ENCODE measurements at places on chromosomes 4 and X.

DNA sequence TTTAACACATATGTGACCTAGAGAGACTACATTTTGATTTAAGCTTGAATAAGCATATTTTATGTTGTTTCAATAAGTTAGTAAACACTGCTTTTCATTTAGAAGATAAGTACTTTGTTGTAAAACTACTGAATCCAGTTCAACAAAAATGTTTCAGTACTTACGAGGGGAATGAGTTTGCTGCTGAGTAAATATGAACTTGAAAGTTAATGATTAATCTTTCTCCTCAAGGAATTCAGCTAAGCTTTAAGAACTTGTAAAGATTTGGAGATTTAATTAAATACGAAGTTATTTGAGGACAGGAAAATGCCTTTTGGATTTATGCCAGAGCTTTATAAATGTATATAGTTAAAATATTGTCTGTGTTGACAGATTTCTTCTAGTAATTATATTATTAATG is 933.0 kb upstream of the LCORL start:
- DNase-seq = no peak

DNA sequence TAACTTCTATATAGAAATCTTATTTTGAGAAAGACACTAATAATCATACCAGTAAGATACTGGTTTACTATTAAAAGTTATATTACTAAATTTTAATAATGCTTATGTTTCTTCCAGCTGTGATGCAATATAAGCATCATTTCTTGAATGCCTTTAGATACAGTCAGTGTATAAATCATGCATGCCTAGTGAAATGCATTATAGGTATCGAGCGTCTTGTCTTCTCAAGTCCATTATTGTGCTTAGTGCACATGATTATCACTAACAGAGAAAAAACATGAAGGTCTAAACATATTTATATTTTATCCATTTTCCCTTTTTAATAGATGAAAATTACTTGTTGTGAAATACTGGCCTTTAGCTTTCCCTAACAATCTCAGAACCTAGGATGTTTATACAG is 1021.5 kb upstream of the AGA start:
- DNase-seq = no peak

GRCh38 chr4:86967798-86968197 is 33.0 kb downstream of the AFF1 start:
- DNase-seq = no peak

GRCh38 chr4:122617597-122618593 is 3.0 kb downstream of the IL21 start:
- DNase-seq = no peak

GRCh38 chr4:7512428-7512827 is 77.7 kb upstream of the PSAPL1 start:
- no peak for DNase-seq

DNA sequence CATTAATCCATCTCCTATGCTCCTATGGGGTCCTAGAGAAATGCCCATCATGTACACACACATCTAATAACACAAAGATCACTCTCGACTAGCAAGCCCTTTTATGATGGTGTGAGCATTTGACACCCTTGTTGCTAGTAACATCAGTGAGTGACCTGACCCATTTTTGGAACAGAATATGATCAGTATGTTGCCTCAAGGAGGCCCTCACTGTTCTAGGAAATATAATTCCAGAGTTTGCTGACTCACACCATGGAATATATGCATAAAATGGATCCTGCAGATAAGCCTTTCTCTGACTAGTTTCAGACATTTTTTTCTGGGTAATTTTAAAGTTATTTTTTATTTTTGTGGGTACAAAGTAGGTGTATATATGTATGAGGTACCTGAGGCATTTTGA is 121.8 kb downstream of the AR start:
- DNase-seq = no peak

GRCh38 chr4:11741190-11741652 is 312.5 kb upstream of the HS3ST1 start:
- no peak for DNase-seq

- DNase-seq = no peak
These were observed 20.4 kb upstream of the DCTD start for GRCh38 chr4:182937268-182938204.

DNA sequence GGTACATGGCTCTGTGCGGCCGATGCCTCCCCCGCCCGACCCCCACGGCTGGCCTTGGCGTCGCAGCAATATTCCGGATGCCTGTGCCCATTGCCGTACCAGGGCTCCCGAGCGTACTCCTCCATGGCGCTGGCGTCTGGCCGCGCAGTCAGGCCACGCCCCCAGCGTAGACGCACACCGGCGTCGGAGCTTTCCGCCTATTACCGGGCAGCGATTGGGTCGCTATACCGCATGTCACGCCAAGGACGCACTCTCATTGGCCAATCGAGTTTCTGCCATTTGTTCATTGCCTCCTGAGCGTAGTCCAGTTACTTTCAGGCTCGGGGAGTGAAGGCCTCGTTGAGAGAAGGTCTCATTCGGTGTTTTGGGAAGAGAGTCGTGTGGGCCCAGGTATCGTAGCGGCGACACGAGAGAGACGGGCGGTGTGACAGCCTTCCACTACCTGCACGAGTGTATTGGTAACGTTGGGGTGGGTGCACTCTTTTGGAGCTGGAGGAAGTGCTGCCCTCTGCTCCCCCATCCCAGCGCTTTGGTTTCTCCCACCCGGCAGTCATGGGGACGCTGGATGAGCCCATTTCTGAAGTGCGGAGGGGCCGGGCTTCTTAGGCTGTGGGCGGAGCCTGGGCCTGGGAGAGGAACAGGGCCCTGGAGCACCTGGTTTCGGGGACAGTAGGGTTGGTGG is at the start of the genes PQBP1 and TIMM17B:
Gene PQBP1, plus strand, starts transcription at position 306 of the 682 bp plus-strand sequence. CDS start 580 bp downstream, outside the sequence.
Gene TIMM17B, minus strand, starts transcription at position 144 of the 682 bp plus-strand sequence. Its CDS starts 19 bp downstream, at position 125.
- peak; percentile 96 for DNase-seq

GRCh38 chr4:72016011-72016410 is 15.8 kb upstream of the NPFFR2 start:
- DNase-seq = no peak

DNA sequence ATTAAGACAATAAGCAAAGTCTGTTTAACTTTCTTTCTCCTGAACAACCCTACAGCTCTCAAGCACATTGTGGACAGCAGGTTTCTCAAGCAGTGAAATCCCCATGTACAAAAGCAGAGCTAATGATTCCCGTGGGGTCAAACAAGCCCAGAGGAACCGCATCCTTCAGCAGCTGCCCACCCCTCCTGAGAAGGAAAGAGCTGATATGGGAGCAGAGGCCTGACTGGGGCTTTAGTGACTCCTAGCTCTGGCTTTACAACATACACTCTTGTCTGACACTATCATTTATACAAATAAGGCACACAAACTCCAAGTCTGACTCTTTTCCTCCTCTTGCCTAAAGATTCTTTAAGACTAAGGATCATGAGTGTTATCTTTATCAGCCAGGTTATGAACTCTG is 32.8 kb downstream of the HDAC8 start:
- DNase-seq = no peak

DNA sequence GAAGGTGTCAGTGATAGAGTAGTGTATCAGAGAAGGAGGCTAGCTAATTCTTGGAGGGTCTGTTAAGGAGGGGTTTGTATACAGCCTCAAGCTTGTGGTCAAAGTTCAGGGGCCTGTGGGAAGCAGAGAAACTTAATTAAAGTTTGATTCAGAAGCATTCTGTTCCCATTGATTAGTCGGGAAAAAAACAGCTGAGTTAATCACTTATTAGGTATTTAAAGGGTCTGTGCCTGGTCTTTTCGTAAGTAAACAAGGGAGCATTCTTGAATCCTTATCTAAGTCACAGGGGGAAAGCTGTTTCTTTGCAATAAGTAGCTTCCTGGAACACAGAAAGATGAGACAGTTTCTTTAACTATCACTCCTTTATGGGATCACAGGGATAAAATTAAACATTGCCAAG is 492.1 kb downstream of the PCDH10 start:
- no peak for DNase-seq

DNA sequence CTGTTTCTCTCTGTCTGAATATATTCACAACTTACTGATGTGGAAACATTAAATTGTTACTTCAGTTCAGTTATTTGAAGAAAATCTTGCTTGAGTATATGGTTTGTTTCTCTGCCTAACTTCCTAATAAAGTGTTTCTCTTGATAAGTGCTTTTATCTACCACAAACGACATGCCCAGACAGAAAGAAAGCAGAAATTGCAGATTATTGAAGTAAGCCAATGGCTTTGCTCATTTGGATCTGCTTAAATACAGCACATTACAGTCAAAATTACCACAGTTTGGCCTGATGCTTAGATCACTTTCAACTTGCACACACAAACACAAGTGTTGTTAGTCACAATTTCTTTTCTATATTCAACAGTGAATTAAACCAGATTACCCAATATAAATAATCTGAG is 68.0 kb downstream of the ATOH1 start:
- DNase-seq = peak; percentile 61

- DNase-seq = no peak
These were observed 42.6 kb upstream of the HOPX start for GRCh38 chr4:56723659-56724230.

DNA sequence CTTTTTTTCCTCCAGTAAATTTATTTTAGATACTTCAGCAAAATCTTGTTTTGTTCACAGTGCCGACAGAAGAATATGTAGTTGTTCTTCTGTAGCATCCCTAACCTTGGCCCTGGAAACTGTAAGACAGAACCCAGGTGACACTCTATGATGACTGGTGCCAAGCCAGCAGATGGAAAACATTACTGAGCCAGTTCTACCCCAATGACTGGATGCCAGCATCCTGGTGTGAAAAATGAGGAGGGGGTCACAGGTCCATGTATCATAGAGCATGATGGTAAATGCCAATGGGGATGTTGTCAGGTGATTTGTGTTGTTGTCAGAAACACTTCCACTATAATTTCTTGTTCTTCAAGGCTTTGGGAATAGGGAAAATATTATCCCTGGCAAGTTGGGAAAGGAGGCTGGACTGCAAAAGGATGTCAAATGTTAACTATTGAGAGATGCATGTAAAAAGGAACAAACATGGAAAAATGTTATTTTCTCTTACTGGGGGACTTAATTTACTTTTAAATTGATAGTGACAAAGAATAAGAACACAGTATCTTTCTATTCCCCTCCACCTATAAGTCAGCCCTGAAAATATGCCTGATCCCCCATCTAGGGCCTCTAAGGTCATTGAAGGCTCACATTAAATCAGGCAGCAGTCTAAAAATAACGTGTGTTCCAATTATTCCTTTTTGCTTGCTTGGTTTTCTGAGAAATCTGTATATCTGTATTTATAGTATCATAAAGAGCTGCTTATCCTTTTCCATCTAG is 159.8 kb downstream of the RASL11B start:
- DNase-seq = no peak

DNA sequence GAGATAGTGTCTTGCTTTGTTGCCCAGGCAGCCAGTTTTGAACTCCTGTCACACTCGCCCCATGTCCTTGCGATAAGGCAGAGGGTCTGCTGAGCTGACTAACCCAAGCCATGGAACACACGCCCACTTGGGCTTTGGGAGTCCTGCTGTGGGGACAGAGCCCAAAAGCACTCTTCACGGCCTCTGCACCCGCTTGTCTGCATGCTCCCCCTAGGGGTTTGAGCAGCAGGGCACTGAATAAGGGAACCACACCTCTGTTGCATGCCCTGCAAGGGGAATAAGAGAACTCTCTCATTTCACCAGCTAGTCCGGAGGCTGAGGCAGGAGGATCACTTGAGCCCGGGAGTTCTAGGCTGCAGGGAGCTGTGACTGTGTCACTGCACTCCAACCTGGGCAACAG is 166.0 kb downstream of the STAG2 start:
- DNase-seq = no peak

DNA sequence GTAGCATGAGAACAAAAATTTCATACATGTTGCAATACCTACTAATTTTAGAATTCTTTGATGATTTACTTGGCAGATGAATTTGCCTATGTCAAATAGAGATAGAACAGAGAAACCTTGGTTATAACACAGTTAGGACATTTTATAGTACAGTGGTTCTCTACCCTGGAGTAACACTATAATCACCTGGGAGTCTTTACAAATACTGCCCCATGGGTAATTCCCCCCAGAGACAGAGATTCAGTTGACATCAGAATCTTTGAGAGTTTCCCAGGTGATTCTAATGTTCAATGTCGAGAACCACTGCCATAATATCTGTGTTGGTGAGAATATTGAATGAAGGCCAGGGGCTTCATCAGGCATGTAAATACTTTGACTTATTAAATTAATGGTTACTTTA is 401.3 kb upstream of the NDST4 start:
- DNase-seq = no peak

DNA sequence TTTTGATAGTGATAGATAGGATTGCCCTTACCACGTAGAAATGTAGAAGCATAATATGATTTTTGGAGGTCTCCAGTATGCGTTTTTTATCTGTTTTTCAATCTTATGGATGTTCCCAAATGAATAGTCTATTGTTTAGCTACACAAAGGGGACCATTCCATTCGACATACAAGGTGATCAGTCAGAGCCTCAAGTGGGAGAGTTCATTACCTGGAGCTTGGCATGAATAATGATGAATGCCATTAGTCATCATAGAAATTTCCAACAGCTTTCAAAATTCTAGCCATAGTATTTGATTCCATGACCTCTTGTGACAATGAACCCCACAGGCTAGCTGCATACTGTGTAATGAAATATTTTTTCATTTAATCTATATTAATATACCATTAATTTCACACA is 123.6 kb downstream of the PDHA2 start:
- DNase-seq = no peak

GRCh38 chr4:5940470-5941203 is 47.8 kb upstream of the CRMP1 start:
- DNase-seq = no peak

GRCh38 chr4:11404431-11404830 is 24.3 kb downstream of the HS3ST1 start:
- no peak for DNase-seq

GRCh38 chrX:77118686-77119085 is 328.5 kb upstream of the FGF16 start:
- no peak for DNase-seq

DNA sequence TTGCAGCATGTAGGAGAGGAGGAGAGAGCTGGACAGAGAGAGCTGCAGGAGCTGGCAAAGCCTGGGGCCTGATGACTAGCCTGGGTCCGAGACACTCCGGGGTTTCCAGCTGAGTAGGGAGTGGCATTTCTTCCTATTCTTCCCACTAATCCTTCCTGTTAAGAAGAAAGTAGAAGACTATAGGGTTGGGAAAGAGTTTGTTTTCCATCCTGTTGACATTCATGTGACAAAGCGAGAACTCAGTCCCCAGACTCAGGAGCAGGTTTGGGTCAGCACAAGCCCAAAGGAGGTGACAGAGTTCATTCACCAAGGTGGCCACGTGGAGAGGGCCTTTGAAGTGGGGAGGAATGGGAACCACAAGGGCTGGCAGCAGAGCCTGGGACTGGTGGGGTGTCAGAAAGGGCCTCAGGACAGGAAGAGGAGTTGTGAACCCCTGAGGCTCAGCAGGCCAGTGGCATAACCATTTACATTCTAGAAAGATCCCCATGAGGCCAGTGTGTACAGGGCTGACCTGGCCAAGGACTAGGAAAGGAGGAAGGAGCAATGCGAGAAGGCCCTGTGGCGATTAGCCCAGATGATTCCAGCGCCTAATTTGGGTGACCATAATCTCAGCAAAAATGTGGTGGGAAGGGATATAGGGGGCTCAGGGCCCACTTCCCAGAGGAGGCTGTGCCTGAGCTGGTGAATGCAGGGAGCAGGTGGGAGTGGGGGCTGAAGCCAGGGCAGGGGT is 3.3 kb upstream of the HAUS3 start:
- no peak for DNase-seq
